ENCODE measurements at places on chromosomes 2 and 18.

GRCh38 chr2:1088192-1088860 is 137.7 kb downstream of the SNTG2 start:
- no peak for DNase-seq

DNA sequence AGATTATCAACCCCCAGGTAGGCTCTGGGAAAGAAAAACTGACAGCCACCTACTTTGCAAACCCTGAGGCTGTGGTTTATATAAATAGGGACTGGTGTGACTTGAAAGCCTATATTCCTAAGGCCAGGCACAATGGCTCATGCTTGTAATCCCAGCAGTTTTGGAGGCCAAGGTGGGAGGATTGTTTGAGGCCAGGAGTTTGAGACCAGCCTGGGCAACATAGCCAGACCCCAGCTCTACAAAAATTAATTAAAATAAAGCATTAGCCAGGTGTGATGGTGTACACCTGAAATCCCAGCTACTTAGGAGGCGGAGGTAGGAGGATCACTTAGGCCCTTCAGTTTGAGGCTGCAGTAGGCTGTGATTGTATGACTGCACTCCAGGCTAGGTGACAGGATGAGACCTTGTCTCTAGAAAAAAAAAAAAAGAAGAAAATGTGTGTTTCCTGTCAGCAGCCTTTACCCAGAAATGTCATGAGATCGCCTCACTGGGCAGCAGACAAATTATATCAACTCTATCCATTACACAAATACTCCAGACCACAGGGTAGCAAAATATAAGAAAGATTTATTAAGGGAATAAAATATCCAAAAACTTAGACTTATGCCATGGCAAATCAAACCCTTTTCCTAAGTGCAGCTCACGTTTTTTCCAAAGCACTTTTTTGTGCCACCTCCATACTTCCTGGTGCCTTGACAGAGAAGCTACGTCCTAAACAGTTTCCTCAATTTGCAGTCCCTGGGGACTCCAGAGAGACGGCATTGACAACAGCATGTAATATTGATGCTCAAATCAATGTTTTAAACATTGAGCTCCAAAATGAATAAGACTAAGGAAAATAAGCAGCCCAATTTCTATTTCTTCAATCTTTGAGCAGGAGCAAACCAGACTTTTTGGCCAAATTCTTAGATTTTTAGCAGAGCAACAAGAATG is 190.8 kb upstream of the NDUFV2 start:
- no peak for DNase-seq

DNA sequence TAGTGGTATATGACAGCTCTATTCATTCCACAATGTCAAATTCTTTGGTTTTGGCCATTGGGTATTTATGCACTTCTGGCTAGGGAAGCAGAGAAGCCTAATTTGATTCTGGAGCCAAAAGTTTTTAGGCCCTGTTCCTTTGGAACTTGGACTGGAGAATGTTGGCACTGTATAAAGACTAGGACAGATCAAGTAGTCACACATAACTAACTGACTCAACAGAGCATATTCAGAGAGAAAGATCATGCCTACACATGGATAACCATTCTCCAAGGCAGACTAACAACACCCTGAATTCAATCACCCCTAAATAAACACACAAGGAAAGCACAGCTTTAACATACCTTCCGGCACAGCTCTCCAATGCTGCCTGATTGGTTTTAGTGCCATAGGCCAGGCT is 62.9 kb downstream of the ARHGAP15 start:
- DNase-seq = no peak

DNA sequence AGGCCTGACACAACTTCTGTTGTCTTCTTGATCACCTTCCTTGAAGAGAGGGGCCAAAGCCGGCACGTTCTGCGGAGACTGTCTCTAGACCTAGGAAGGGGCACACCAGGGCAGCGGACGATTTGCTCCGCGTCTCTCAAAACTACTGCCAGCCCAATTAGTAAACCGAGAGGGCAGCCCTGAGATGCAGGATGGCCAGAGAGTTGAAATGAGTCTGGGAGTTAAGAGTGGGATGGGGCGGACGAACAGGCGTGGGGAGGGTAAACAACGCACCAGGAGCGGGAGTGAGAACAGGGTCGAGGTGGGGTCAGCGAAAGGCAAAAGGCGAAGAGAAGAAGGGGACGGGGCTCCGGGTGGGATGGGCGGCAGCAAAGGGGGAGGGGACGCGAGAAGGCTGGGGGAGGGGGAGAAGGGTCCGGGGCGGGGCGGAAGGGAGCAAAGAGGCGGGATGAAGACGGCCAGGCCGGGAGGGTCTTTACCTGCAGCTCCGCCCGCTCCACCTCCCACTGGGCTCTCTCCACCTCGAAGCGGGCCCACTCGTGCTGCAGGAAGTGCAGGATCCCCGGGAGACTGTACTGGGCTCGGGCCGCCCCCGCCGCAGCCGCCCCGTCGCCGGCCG is 476 bp downstream of the STRN start:
- peak; percentile 56 for DNase-seq

GRCh38 chr2:144099780-144100377 is 420.0 kb downstream of the ZEB2 start:
- DNase-seq = no peak
